ENCODE measurements at places on chromosomes 3 and 15. TPM values are rescaled to one million over a fixed set of nuclear protein-coding genes. Genes with fewer than 3 reads are reported as not detected.

Gene TMEM158
- not detected for total RNA-seq

DNA sequence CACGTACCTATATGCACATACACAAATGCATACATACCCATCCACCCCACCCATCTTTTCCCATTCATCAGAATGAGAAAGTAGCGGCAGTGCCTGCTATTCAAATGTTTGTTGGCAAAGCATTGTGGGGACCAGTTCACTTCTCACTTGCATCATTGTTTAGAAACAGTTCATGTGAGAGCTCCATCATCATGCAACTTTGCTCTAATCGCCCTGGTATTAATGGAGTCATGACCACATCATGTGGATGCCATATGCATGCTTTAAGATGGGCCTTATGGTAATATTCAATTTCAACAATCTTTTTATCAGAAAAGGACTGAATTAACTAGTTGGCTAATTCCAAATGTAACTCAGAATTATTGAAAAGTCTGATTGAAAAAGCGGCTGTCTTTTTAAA lies 80.5 kb downstream of the LRTM1 start:
- no peak for DNase-seq

DNA sequence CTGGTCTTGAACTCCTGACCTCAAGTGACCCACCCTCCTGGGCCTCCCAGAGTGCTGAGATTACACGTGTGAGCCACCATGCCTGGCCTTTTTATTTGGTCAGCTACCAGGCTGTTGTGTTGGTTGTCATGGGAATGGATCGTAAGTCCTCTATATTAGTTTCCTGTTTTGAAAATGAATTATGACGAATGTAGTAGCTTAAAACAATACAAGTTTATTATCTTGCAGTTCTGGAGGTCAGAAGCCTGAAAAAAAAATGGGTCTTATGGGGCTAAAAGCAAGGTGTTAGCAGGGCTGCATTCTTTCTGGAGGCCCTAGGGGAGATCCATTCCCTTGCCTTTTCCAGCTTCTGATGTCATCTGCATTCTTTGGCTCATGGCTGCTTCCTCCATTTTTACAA lies 25.1 kb upstream of the HERC1 start:
- DNase-seq: no peak

GRCh38 chr15:85718271-85718971 lies 76.3 kb downstream of the KLHL25 start:
- DNase-seq: no peak

- no peak for DNase-seq
These were observed 147.5 kb downstream of the NTRK3 start for GRCh38 chr15:88108991-88109390.

DNA sequence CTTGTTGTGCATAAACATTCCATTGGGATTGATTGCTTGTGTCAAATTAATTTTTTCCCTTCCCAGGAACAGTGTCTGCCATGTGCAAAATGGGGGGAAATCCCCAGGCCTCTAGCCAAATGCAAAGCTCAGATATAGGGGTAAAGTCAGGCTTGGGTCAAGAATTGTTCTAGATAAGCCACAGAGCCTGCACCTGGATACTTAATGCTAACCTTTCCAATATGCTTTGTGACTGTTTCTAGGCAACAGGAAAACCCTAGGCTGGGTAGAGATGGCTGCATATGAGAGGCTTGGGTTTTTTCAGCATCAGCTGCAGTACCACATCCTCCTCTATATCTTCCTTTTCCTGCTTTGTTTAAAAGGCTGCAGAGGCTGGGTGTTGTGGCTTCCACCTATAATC lies 61.9 kb upstream of the ROPN1 start:
- DNase-seq: no peak

Gene GPR149
- total RNA-seq: not detected

DNA sequence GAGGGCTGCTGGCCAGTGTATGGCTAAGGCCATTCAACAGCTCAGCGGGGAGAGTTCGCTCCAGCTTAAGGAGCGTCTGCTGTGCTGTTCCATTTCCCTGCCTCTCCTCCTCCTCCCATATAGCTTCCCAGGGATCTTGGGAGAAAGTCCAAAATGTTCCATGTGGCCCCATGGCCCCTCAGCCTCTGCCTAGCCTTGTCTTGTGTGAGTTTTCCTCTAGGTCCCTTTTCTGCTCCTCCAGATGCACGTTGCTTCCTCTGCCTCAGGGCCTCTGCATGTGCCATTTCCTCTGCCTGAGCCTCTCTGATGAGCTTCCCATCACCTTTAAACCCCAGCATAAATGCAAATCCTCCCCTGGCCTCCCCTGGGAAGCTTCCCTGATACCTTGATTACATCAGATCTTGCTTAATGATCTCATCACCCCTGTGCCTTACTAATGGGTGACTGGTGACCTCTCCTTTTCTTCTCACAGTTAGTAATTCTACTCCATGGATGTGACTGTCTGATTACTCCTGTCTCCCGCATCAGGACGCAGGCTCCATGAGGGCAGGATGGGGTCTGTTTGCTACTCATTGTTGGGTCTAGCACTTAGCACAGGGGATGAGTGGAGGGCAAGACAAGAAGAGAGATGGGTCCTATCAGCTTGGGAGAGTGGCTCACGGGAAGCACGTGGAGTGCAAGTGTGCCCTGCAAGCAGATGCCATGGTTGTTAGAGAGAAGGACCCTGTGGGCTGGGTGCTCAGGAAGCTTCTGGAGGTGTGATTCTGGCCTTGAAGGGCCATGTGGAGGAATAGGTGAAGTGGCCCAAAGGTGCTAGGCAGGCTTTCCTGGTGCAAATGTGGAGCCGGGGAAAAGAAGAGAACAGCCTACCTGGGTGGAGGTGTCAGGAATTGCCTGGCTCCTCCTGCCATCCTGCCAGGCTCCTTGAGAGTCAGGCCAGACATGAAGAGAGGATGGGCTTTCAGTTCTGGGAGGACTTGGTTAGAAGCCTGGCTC lies 23.8 kb downstream of the ITGA11 start:
- DNase-seq: peak; percentile 1

Gene GOLGA6L1
- not detected for total RNA-seq

DNA sequence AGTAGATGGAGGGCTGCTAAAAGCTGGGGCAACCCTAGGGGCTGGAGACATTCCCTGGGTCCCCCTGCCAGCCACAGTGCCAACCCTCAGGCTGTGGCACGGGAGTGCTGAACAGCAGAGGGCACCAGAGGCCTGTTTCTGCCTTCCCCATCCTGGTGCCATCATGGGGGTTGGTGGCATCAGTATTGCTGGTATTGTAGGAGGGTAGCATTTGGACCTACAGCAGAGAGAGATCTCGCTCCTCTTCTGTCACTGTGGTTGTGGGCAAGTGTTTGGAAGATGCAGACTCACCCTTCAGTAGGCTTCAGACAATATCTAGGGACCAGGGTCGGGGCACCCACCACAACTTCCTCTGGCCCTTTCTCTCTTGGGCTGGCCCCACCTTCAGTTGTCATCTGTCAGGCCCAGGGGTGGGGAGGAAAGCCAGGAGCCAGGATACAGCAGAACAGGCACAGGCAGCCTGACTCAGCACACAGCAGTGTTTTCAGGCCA lies 123.5 kb downstream of the RPLP1 start:
- DNase-seq: peak; percentile 82

DNA sequence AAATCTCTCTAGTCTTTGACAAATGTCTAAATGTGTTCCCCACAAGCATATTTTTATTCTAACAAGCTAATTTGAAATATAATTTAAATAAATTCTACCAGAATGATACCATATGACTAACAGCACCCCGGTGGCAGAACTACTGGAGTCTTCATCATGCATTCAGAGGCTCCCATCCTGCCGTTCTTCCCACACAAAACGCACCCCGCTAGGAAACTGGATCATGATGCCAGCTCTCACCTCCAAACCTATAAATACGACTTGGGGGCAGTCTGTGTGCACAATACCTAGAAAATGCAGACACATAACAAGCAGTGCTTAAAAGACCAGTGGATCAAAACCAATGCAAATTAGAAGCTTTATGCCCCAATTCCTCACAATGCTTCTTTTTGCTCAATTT lies 8.5 kb downstream of the HOMER2 start:
- DNase-seq: no peak

DNA sequence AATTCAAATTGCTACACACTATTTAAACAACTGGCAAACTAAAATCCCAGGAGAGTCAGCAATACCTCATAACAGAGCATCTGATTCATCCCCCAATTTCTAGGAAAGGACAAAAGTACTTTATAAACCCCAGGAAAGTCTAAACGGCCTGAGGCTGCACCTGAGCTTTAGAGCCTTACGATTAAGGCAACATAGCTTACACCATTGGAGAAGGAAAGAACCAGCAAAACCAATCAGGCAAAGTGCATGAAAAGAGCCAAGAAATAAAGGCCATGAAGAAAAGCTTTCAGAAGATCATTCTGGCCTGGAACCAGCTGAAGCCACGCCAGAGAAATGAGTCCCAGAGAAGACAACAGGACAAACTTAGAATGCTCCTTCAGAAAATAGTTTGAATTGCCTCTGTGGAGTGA lies 48.1 kb downstream of the PTPN9 start:
- no peak for DNase-seq

DNA sequence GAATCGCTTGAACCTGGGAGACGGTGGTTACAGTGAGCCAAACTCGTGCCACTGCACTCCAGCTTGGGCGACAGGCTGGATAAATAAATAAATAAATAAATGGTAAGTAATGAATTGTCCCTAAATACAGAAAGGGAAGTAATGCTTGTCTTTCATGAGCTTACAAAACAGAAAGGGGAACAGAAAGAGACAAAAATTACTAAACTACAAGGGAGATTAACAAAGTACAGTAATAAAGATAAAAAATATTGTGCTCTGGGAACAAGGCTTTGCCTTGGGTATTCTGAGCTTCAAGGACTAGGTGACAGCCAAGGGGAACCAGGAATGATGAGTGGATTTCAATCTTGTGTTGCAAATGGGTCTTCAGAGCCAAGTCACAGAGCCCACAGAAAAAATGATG lies 9.2 kb upstream of the HLTF start:
- no peak for DNase-seq

Gene NANOGP8
- total RNA-seq: not detected

Gene PTX3
- total RNA-seq: not detected

DNA sequence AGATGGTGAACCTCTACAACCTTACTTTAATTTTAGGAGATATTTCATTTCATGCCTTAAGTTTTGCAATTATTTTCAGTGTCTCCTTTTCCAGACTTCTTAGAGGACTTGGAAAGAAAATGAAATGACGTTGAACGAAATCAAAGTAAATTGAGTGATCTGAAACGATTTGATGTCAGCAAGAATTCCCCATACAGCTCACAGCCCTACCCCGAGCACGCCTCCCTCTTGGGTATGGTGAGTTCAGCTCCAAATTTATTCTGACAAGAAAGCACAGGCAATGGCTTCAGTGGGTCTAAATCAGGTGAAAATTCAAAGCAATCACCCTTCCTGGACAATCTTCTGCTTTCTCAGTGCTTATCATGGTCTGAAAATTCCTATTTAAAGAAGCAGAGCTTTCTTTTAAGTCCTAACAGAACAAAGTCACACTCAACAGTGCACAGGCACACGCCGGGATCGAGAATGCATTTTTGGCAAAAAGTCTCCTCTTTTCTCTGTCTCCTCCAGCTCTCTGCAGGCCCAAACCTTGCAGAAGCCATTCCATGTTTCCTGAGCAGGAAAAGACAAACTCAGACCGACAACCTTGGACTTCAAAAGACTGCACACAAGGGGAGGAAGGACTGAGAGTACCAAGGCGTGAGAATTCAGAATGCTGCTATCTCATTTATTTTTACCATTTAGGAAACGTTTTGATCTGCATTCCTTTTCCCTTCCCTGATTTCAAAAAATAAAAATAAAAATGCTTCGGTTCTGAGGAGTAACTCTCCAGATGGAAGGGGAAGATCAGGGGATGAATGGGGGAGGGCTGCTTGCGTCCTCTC lies 72.0 kb downstream of the CCNL1 start:
- DNase-seq: no peak

DNA sequence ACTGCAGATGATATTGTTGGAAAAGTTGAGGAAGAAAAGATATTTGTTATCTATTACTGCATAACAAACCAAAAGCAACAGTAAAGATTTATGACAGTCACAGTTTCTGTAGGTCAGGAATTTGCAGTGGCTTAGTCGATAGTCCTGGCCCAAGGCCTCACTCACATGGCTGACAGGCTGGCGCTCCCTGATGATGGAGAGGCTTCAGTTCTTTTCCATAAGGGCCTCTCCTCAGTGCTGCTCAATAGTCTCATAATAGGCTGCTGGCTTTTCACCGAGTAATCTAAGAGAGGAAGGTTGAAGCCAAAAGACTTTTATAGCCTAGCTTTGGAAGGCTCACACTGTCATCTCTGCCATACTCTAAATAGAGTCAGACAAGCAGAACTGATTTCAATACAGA lies 17.7 kb downstream of the IREB2 start:
- DNase-seq: no peak

- no peak for DNase-seq
These were observed 34.4 kb downstream of the CORO2B start for GRCh38 chr15:68612979-68613740.

- DNase-seq: no peak
These were observed 8.4 kb upstream of the FOXB1 start for GRCh38 chr15:59995568-59996297.

- no peak for DNase-seq
These were observed 4.9 kb upstream of the ALAS1 start for GRCh38 chr3:52193065-52193464.

GRCh38 chr3:195030791-195031321 lies 240.1 kb downstream of the XXYLT1 start:
- DNase-seq: no peak

DNA sequence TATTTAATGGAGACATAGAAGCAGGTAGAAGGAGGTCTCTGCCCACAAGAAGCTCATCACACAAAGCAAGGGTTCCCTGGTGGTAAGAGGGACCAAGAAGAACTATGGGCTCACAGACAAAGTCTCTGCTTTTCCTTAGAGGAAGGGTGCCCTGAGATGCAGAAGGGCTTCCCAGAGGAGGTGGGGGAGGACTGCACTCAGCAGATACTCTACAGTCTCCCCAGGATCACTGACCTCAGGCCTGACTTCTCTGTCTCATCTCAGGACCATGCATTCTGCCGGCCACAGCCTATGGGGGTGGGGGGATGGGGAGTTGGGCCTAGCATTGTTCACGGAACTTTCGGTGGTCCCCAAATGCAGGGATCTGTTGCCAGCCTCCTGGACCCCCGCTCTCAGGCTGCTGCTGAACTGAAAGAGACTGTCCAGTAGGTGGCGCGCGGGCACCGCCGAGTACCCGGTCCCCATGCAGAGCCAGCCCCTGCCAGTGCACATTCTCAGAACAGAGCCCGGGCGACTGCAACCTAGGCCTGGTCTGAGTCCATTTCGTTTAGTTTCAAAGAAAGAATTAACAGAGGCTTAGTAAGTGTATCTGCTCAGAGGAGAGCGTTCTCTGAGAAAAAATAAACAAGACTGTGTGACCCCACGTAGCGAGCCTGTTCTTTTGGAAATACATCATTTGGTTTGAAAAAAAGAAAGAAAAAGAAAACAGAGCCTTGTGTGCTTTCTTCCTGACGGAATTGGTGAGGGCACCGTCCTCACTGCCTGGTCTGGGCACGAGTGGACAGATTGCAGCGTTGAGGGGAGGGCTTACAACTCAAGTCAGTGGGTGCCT lies 74.1 kb downstream of the LRTM1 start:
- DNase-seq: peak; percentile 51

- no peak for DNase-seq
These were observed 9.0 kb upstream of the ADCY5 start for GRCh38 chr3:123457841-123458240.

- no peak for DNase-seq
These were observed 39.9 kb downstream of the PYDC2 start for GRCh38 chr3:191500892-191501291.

Gene SEC22C
- total RNA-seq: 47.0 TPM

Measured in activated CD4-positive, alpha-beta memory T cell treated with anti-CD3 and anti-CD28 coated beads for 36 hours (primary cell).